Activated T-cell treated with anti-CD3 and anti-CD28 coated beads, Interleukin-2, amount 50 U/mL, for 4 hours (primary cell): ENCODE measurements at places on chromosomes 11 and 22. TPM values are rescaled to one million over a fixed set of nuclear protein-coding genes. Genes with fewer than 3 reads are reported as not detected.

Gene KDELR3
- total RNA-seq: 0.21 TPM

Gene BACE1
- total RNA-seq: 1.0 TPM

Gene LRRC74B
- not detected for total RNA-seq

Gene NXPE4
- total RNA-seq: not detected
